ENCODE measurements at places on chromosomes 2 and 18. TPM values are rescaled to one million over a fixed set of nuclear protein-coding genes. Genes with fewer than 3 reads are reported as not detected.

Gene ALPP
- total RNA-seq = not detected

Gene ANKRD30B
- not detected for total RNA-seq

Gene KCNIP3
- 0.04 TPM for total RNA-seq

GRCh38 chr2:203758841-203759689 lies 52.6 kb downstream of the CD28 start:
- DNase-seq = no peak

DNA sequence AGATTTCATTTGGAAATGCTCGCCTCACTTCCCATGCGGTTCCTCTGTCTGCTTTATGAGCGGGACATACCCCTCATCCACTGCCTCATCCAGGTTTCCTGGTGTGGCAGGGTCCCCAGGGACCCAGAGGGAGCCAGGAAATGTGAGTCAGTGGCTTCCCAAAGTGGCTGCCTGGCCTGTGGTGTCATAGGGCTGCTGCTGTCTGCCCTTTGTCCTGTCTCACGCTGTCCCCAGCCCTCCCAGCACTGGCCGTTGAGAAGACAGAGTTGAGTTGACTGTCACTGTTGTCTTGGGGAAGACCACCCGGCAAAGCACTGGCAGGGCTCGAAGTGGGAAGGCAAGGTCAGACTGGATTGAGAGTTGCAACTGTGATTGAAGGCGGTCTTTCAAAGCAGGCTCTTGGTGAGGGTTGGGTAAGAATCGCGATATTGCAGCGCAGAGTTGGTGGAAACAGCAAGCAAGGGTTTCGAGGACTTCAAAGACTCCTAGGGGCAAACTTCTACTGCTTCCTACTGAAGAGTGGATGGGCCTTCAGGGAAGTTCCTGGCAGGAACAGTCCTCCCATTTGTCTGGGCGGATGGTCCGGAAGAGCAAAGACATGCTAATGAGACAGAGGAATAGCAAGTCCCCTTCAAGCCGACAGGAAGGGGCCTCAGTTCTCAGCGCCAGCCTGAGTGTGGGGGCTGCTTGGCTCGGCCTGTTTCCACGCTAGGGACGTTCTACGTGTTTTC lies 33.9 kb downstream of the RAB31 start:
- DNase-seq = no peak

DNA sequence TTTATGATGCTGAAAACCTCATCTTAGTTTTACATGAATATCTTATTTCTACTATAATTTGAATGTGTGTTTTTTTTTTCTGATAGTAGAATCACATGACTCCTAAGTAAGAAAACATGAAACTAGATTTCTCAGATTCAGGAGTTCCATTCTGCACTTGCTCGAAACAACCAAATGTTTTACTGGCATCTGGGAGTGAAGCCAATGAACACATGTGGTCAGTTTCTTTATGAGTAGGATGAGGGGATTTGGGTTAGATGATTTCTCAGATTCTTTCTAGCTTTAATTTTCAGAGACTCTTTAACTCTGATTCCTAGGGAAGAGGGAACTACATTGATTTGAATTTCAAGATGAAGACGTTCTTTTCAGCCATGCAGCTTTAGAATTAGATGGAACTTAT lies 225.0 kb upstream of the NT5C1B start:
- no peak for DNase-seq

DNA sequence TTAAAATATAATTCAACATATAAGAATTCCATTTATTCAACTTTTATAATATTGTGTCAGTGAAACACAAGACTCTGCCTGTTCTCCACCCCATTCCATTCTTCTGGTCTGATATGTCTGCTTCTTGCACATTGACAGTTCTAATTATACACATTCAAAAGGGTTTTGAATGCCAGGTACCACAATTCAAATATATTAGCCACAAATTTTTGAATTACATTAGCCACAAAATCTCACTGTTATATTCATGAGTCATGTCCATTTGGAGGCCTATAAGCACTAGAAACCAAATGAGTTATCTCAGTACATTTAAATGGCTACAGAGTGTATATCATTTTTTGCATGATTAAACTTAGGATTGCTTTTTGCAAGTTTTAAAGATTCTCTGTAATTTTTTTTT lies 72.1 kb downstream of the CCDC150 start:
- no peak for DNase-seq

- DNase-seq = no peak
Observed at GRCh38 chr18:59917422-59917821, 17.6 kb downstream of the PMAIP1 start.

- DNase-seq = no peak
Observed at GRCh38 chr2:55720417-55720816, 26.8 kb upstream of the PNPT1 start.
